Activated CD8-positive, alpha-beta memory T cell treated with anti-CD3 and anti-CD28 coated beads, Interleukin-2, amount 10 ng/mL, durations not matched to agents 7 days and 5 days (primary cell): ENCODE measurements at places on chromosomes 16 and 17.

- peak; percentile 58 for DNase-seq
Measured at GRCh38 chr17:42682722-42683403, 532 bp downstream of the CNTNAP1 start.

- no peak for DNase-seq
Measured at GRCh38 chr17:82678265-82678891, 20.1 kb downstream of the RAB40B start.

DNA sequence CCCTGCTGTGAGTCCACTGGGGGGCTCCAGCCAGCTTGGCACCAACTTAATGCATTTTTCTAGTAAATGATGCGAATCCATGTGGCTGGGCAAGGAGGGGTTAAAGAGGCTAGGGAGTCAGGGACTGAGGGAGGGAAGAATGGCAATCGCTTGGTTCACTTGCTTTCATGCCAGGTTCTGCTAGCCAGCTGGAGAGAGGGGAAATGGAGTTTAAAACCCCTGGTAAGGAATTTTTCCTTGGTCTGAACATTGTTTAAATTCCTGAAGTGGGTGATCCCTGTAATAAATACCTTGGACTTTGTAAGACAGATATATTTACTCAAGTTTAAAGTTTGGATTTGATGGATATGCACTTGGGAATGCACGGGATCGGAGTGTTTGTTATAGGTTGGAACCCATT lies 22.8 kb downstream of the ANKFN1 start:
- DNase-seq, result no peak

DNA sequence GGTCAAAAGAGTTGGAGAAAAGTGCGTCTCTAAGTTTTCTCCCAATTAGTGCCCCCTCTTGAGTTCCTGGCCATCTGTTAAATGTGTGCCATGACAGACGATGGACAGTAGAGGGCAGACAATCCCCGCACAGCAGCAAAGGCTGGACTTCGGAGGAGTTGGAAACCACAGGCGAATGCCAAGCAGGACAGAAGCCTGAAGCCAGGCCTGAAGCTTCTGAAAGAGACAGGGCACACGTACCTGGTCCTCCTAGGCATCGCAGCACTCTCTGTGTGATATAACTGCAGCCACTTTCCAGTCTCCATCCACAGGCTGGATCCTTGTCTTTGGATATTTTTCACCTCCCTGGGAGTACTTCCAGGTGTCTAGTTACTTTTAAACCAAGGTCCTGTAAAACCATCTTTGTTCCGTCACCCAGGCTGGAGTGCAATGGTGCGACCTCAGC lies 14.5 kb downstream of the C17orf100 start:
- peak; percentile 65 for DNase-seq

- DNase-seq, result no peak
Measured at GRCh38 chr17:40333781-40334448, 24.9 kb downstream of the RARA start.

DNA sequence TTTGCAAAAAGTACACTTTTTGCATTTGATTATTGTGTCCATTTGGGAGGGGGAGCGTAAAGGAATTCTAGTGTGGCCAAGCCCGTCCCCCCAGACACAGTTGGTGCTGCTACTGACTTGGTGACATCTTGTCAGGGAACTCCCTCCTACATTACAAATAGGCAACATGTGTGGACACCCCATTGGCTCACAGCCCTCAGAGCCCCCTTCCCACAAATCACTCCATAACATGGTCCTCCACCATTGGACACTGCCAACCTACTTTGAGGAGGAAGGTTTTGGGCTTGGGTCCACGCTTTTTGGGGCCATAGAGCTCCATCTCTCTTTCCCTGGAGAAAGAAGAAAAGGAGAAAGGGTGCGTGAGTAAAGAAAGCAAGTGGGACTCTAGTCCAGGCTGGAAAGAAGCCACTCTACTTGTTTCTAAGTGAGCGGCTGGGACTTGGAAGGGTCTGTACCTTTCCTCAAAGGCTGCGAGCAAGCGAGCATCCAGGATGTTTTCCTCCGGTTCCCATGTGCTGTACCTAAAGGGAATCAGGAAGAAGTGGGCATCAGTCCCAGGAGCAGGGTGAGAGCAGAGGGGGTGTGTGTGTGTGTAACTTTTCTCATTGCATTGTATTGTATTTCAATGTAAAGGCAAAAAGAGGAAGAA lies 958 bp downstream of the CBX8 start:
- DNase-seq, result no peak

DNA sequence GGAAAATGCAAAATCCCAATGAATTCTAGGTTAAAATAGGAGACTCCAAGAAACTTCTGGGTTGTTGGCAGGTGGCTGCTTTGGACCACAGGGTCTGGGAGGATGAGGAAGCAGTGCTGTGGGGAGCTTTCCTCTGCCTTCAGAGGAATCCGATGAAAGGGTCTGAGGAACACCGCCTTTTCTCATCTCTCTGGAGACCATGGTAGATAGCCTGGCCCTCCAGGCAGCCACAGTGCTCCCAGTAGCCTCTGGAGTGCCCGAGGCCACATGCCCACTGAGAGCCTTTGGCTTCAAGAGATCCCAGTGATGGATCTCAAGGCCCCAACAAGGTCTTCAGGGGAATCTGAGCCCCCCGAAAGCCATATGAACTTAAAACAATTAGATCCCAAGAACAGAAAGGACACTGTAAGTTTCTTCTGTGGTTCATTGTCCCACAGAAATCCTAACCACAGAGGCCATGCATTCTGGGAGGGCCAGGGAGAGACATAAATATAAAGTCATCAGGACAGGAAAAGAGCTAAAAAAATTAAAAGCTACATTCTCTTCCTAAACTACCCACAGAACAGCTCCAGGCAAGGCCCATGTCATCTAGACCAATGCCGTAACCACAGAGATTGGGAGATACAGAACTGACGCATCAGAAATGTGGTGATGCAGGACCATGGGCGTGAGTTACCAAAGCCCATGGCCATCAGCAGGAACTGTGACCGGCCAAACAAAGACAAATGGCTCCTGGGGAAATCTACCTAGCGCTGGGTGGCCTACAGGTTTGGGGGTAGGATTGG lies 24.3 kb downstream of the TK2 start:
- DNase-seq, result no peak

DNA sequence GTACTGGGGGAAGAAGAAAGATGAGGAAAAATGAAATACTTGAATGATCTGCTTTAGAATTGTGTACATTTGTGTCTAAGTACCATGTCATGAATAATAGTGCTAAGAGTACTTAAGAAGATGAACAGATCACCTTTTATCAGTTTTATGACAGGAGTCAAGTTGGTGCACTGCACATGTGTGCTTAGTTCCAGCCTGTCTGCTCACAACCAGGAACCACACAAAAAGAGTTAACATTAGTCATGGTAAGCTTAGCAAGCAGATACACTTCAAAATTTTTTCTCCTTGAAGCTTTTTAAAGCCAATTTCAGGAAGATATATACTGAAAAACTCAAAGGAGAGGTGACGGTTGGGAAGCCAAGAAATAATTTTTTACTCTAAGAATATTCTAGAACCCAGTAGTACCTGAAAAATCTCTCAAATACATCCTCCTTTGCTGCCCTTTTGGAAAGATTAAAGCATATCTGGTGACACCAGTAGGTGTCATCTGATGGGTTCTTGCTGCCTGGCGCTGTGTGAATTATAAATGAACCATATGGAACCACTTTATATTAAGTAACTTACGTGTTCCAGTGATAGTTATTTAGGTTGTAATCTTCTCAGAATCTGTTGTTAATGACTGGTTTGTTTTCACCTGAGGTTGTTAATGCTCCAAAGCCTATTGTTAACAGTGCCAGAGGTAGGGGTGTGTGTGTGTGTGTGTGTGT lies 93.4 kb downstream of the MSI2 start:
- DNase-seq, result no peak

- DNase-seq, result no peak
Measured at GRCh38 chr17:28313841-28314240, 5.2 kb upstream of the TMEM97 start.

- no peak for DNase-seq
Measured at GRCh38 chr16:1175566-1176279, 22.8 kb downstream of the CACNA1H start.

GRCh38 chr16:86121374-86122010 lies 222.5 kb downstream of the IRF8 start:
- no peak for DNase-seq

GRCh38 chr16:49474741-49475140 lies 101.1 kb downstream of the C16orf78 start:
- no peak for DNase-seq

DNA sequence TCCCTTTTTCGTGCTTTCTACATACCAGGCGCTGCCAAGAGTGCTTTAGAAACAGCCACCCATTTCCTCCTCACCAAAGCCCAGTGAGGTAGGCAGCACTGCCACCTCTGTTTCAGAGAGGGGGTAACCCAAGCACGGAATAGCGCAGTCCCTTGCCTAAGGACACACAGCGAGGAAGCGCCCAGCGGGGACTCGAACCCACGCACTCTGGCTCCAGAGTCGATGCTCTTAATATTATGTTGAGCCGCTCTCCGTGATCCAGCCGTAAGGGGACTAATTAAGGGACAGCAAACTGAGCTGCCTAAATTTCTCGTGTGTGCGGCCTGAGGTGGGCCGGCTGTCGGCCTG lies 497 bp downstream of the CES1 start:
- no peak for DNase-seq

GRCh38 chr16:71337631-71338030 lies 20.9 kb upstream of the CALB2 start:
- no peak for DNase-seq

DNA sequence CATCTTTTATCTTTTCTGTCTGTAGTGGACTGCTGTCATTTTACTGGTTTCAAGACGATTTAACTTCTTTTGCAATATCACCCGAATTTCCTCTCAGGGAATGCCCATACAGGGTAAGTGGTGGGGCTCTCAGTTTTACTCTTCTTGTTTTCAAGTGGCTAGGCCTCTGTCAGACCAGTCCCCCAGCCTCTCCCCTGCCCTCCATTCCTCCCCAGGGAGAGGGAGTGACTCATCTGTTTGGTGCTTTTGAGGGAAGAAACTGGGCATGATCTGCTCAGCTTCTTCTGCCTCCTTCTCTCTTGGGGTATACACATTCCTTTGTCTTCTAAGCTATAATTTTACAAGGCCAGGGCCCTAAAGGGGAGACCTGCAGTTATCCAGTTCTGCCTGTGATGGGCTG lies 332.0 kb downstream of the CBLN1 start:
- DNase-seq, result no peak

DNA sequence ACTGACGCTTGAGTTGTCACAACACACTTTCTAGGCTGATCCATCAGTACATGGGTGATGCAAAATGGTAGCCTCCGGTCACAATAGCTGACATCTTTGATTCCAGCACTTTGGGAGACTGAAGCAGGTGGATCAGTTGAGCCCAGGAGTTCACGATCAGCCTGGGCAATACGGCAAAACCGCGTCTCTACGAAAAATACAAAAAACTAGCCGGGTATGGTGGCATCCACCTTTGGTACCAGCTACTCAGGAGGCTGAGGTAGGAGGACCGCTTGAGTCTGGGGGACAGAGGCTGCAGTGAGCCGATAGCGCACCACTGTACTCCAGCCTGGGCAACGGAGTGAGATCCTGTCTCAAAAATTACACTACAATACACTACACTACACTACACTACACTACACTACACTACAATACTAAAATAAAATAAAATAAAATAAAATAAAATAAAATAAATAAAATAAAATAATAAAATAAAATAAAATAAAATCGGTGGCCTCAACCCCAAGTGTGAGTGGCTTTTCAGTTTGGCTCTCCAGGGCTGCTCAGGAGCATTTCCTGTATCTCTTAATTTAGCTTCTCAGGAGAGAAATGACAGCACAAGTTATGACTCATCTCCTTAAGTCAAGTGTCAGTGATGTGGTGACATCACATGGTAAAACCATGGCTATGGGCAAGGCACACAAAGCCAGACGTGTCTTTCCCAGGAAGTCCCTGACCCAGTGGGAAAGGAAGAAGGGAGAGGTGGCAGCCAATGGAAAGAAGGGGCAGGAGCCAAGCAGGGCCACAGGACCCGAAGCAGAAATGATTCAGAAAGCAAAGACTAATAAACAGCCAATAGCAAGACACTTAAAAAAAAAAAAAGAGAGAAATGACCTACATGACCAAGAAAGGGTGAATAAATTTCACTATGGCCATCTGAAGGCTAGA lies 75.3 kb upstream of the TBC1D3K start:
- peak; percentile 75 for DNase-seq

DNA sequence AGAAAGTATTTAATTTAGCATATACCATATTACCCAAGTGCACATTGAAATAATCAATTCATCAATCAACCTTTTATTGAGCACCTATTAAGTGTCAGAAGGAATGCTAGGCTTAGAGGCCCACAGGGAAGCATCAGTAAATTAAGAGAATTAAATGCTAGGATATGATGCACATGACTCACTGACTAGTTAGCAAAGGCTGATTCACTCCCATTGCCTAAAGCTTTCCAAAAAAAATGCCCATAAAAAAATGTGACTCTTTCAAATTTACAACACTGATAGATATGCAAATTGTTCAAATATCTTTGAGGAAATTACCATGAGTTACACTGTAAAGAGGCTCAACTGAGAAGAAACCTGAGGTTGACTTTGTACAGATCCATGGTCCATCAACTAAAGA lies 883.3 kb downstream of the CDH11 start:
- no peak for DNase-seq

DNA sequence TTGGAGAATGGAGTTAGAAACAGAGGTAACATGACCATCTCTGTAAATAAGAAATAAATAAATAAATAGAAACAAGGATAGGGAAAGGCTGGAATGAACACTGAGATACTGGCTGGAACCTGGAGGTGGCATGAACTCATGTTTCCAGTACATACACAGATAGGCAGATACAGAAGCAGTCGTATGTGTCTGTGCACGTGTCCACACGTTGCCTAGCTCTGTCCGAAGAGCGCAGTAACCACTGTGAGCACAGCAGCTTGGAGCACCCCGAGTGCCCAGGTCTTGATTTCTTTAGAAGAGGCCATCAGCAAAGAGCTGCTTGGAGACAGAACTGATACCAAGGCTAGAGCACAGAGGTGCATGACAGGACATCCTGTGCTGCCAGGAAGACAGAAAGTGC lies 37.1 kb upstream of the SLC38A8 start:
- DNase-seq, result no peak

GRCh38 chr16:69363281-69363717 lies 11.7 kb upstream of the TMED6 start:
- no peak for DNase-seq

DNA sequence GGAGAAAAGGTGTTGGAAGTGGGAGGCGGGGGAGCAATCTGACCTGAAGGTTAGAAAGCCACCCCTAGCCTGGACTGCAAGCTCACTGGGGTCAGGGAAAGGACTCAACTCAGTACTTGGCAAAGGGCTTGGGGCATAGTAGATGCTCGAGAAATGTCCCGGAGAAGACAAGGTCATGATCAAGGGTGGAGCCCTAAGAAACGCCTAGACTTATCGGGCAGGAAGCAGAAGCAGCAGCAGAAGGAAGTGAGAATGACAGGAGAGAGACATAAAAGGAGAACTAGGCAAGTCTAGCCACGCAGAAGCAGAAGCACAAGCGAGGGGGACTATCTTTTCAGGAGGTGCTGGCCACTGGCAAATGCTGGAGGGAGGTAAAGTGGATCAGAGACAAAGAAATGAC lies 10.2 kb downstream of the COTL1 start:
- no peak for DNase-seq
